Fibroblast of villous mesenchyme (primary cell): ENCODE measurements at places on chromosomes 4 and X. TPM values are rescaled to one million over a fixed set of nuclear protein-coding genes. Genes with fewer than 3 reads are reported as not detected.

BEX1 gene
- total RNA-seq = 1.3 and 2.2 TPM in 2 replicates

PRR32 gene
- total RNA-seq = not detected in 2 replicates

LUZP4 gene
- total RNA-seq = not detected in 2 replicates

DMP1 gene
- total RNA-seq = not detected in 2 replicates

RAB40A gene
- 0.32 and 0.43 TPM in 2 replicates for total RNA-seq

CT45A5 gene
- total RNA-seq = not detected in 2 replicates

GPRASP1 gene
- 2.6 and 2.9 TPM in 2 replicates for total RNA-seq

ADGRG4 gene
- total RNA-seq = not detected in 2 replicates

MSANTD1 gene
- total RNA-seq = 0.64 and 0.86 TPM in 2 replicates

MYOZ2 gene
- total RNA-seq = 0.32 and 0.43 TPM in 2 replicates

ENPEP gene
- total RNA-seq = 0.32 and 0.43 TPM in 2 replicates

PPBP gene
- total RNA-seq = not detected in 2 replicates

FAM156B gene
- 19.6 and 20.3 TPM in 2 replicates for total RNA-seq

POU3F4 gene
- not detected in 2 replicates for total RNA-seq

RAI2 gene
- total RNA-seq = not detected in 2 replicates

HELQ gene
- total RNA-seq = 11.6 and 16.8 TPM in 2 replicates

CFAP47 gene
- total RNA-seq = not detected in 2 replicates

ANXA10 gene
- total RNA-seq = under 0.01 and 0.32 TPM in 2 replicates

NDNF gene
- total RNA-seq = 0.32 and 0.86 TPM in 2 replicates

HELT gene
- total RNA-seq = not detected in 2 replicates

PGAM4 gene
- total RNA-seq = 0.43 TPM in 1 of 2 replicates, not detected in the other

GNRHR gene
- under 0.01 TPM in 1 of 2 replicates, not detected in the other for total RNA-seq

GPM6B gene
- under 0.01 and 1.3 TPM in 2 replicates for total RNA-seq

MAGEA8 gene
- not detected in 2 replicates for total RNA-seq

TLR7 gene
- total RNA-seq = not detected in 2 replicates

GPR119 gene
- not detected in 2 replicates for total RNA-seq

CLCN4 gene
- total RNA-seq = 1.3 and 2.3 TPM in 2 replicates

NMU gene
- total RNA-seq = not detected in 2 replicates

DCHS2 gene
- total RNA-seq = under 0.01 TPM in 2 replicates

SRPK3 gene
- total RNA-seq = 0.86 and 0.97 TPM in 2 replicates

CSAG1 gene
- not detected in 2 replicates for total RNA-seq

F9 gene
- total RNA-seq = not detected in 2 replicates

CXCL8 gene
- total RNA-seq = 25.1 and 294 TPM in 2 replicates

FGFR3 gene
- 0.32 and 0.86 TPM in 2 replicates for total RNA-seq

ARMCX2 gene
- 63.8 and 76.4 TPM in 2 replicates for total RNA-seq

FAM184B gene
- total RNA-seq = under 0.01 TPM in 1 of 2 replicates, not detected in the other

ZCCHC18 gene
- total RNA-seq = 0.43 and 0.64 TPM in 2 replicates

PPEF1 gene
- not detected in 2 replicates for total RNA-seq

SRPX2 gene
- total RNA-seq = 44.1 and 66.1 TPM in 2 replicates

SYP gene
- under 0.01 TPM in 1 of 2 replicates, not detected in the other for total RNA-seq

HEPH gene
- 1.3 and 4.8 TPM in 2 replicates for total RNA-seq

TCEAL7 gene
- 37.0 and 44.5 TPM in 2 replicates for total RNA-seq

SPARCL1 gene
- total RNA-seq = under 0.01 TPM in 1 of 2 replicates, not detected in the other

CT45A1 gene
- total RNA-seq = not detected in 2 replicates

MAP7D3 gene
- 14.5 and 19.9 TPM in 2 replicates for total RNA-seq

BEX2 gene
- under 0.01 and 2.3 TPM in 2 replicates for total RNA-seq

TLR10 gene
- not detected in 2 replicates for total RNA-seq

BTK gene
- total RNA-seq = not detected in 2 replicates
